ENCODE measurements at places on chromosomes 4 and X.
A peak's percentile ranks its signal among the peaks of the same experiment; 100 is the strongest.

- peak; percentile 55 for DNase-seq
Measured at GRCh38 chr4:68349279-68349648, 626 bp downstream of the YTHDC1 start.

DNA sequence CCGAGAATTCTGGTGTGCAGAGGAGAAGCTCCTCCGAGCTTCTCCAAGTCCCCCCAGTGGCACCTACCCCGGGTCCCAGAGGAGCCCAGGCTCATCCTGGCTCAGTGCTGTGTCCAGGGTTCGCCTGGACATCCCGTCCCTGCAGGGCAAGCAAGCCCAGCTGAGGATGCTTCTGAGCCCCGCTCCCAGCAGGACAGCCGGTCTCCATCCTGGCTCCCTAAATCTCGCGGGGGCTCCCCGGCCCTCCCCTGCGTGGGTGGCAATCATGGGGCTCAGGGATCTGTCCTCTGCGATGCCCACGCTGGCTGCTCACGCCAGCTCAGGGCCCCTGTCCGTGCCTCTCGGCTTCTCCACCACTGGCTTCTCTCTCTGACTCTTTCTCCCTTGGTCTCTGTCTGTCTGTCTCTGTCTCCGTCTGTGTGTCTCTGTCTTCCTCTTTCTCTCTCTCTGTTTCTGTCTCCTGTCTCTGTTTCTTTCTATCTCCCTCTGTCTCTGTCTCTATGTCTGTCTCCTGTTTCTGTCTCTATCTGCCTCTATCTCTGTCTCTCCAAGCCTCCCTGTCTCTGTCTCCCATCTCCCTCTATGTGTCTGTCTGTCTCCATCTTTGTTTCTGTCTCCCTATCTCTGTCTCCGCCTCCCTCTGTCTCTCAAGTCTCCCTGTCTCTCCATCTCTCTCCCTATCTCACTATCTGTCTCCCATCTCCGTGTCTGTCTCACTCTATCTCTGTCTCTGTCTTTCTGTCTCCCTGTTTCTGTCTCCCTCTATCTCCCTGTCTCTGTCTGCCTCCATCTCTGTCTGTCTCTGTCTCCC lies 27.8 kb upstream of the SLC25A6 start:
- no peak for DNase-seq

GRCh38 chr4:156962528-156962974 lies 9.0 kb downstream of the PDGFC start:
- DNase-seq: peak; percentile 15

DNA sequence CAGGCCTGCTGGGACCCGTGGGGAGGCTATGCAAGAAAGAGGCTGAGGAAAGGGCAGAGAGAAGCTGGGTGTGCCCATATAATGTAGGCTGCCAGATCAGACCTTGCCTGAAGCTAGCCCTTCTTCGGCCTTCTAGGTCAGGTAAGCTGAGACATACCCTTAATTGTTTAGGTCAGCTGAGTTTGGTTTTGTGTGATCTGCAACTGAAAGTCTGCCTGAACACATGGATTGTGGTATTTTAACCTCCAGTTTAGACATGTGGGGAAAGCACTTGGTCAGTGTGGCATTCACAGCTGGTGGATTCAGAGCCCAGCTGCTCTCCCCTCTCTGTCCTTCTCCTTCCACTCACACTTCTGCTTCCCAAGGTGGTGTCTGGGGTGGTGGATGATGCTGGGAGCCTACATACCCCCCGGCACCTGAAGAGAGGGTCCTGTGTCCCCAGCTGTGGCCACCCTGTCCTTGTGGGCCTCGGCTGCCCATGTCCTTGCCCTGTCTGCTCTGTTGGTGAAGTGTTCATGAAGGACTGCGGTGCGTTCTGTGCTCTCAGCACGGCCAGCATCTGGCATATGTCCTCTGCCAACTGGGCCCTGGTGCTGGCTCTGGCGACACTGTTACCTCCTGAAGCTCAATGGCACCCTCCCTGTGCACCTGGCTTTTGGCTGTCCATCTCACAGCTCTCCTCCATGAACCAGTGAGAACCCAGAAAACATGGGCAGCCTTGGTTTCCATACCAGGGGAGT lies 82.1 kb downstream of the NAT8L start:
- DNase-seq: no peak
